ENCODE measurements at places on chromosomes 12 and 14.

DNA sequence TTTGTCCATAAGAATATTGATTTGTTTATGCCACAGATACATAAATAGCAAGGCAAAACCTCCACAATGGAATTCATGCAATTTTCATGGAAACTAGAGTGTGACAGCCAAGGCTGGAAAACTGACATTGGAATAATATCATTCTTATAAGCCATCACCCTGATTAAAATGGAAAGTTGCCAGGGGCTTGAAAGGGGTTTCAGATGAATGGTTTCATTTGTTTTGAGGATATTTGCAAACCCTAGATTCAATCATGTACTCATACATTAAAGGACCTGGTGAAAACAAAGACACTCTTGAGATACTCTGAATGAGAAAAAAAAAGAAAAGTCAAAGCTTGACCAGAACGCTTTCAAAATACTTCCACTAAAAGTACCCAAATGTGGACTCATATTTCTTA, 205.7 kb downstream of the DIO2 start:
- DNase-seq, result no peak

DNA sequence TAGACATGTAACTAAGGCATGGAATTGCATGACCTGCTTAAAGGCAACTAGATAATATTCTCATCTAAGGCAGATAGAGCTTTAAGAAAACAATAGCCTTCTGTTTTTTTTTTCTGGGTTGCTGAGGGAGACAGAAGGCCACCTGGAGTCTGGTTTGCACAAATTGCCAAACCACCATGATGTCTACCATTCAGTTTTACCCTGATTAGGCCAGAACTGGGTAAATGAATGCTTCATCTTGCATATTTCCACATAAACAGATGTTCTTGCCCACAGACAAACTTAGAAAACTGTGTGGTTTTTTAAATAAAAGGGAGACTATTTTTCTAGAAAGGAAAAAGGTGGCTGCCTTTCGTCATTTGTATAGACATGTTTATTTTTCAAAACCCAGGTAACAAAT, 278.7 kb upstream of the PRICKLE1 start:
- no peak for DNase-seq

GRCh38 chr14:73783107-73783727, 68.4 kb upstream of the PTGR2 start:
- DNase-seq, result no peak

DNA sequence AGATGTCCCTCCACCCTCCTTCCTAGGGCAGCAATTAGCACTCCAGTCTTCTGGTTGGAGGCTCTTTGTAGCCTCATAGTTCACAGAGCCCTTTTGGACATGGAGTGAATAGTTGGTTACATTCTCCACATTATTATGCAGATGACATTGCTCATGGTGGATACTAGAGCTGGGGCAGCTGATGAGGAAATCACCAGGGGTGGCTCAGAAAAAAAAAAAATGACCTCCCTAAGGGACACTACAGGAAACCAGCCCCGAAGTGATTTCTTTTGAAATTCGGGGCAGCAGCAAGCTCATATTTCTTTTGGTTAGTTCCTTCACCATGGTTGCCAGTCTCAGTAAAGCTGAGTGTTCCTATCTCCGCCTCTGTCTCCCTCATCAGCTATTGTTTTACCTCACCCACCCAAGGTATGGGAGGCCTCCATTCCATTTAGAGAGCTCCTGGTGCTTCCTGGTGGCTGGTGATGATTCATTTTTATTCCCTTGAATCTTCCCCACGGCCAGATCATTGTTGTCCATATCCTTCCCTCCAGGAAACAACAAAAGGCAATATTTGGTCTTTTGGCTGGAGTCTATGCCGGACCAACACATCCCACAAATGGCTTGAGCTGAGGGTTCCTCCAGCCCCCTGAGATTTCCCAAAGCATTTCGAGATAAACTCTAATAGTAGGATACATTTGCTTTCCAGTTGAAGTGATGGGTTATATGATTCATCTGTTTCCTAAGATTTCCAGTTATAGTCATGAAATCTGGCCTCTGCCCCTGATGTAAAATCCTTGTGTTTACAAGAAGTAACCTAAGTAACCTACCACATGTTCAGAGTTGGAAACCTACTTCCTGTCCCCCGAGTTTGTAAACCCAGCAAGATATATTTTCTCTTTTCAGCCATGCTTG, 56.2 kb upstream of the NID2 start:
- DNase-seq, result no peak

DNA sequence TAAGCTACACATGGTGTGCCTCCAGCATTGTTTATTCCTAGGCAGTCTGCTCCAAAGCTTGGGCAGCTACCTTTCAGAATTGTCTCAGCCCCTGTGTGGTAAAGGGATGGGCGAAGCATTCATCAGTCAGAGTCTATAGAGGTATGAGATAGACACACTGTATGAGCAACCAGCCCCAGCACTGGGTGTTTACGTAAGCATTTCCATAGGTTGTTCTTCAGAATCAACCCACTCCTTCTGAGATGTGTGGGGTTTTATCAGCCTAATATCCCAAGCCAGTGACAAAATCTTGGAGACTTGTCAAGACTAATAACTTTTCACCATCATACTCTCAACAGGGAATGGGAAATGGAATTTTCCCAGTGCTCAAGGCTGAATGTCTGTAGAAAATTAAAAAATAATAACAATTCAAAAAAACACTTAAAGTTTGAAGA, 98.2 kb downstream of the BTG1 start:
- no peak for DNase-seq

DNA sequence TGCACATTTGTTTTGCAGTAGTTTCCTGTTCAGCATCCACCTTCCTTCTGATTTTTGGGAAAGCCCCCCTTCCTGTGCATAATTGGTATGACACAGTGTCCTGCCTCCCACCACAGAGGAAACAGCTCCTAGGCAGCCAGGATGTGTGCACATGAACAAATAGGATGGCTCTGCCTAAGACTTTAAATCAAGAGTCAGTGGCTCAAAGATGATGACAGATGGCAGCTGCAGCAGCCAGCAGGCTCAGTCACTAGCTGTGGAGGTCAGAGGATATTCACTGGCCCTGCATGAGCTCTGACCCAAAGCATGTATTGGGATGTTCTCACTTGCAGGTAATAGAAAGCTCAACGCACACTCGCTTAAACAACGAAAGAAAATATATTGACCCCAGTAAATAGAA, 90.3 kb downstream of the KCNK10 start:
- DNase-seq, result no peak
